ENCODE measurements at places on chromosomes 2 and 18. TPM values are rescaled to one million over a fixed set of nuclear protein-coding genes. Genes with fewer than 3 reads are reported as not detected.

Gene HMSD
- 5.3 TPM for total RNA-seq

Gene CTNNA2
- total RNA-seq, result not detected

DNA sequence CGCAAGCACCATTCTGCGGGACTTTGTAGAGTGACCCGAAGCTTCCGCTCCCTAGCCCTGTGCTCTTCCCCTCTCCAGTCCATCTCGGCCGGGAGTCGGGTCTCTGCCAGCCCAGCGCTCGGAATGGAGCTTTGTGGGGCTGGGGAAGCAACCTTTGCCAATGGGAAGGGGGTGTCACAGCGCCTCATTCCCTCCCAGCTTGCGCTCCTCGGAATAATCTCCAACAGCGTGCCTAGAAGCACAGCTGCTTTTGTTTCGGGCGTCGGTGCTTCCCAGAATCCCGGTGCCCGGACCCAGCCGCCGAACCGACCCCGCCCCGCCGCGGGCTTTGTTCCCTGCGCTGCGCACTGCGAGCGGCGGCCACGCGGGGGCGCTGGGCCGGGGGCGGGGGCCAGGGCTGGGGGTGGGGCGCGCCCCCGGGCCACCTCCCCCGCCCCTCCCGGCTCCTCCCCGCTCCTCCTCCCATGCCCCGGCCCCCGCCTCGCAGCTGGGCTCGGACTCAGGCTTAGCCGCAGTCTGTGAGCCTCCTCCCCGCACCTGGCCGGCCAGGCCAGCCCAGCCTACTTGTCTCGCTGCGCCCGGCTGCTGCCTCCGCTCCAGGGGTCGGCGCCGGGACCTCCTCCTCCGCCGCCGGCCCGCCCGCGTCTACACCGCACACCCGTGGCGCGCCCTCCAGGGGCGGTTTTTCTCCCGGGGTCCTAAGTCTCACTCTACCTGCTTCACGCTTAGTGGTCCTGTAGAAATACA is 77.7 kb upstream of the SMAD2 start:
- peak overlapping the region; percentile 8 for H3K27ac ChIP-seq
- no peak for DNase-seq
- no peaks in the 10 kb centered on the region for H3K36me3 ChIP-seq
- peak overlapping the region; percentile 38 for H3K4me3 ChIP-seq

GRCh38 chr2:171158790-171159371 is 1.8 kb downstream of the TLK1 start:
- no peaks in the 10 kb centered on the region for H3K27me3 ChIP-seq
- H3K4me3 ChIP-seq, result peak overlapping the region; percentile 94
